ENCODE measurements at places on chromosomes 13 and 19.

DNA sequence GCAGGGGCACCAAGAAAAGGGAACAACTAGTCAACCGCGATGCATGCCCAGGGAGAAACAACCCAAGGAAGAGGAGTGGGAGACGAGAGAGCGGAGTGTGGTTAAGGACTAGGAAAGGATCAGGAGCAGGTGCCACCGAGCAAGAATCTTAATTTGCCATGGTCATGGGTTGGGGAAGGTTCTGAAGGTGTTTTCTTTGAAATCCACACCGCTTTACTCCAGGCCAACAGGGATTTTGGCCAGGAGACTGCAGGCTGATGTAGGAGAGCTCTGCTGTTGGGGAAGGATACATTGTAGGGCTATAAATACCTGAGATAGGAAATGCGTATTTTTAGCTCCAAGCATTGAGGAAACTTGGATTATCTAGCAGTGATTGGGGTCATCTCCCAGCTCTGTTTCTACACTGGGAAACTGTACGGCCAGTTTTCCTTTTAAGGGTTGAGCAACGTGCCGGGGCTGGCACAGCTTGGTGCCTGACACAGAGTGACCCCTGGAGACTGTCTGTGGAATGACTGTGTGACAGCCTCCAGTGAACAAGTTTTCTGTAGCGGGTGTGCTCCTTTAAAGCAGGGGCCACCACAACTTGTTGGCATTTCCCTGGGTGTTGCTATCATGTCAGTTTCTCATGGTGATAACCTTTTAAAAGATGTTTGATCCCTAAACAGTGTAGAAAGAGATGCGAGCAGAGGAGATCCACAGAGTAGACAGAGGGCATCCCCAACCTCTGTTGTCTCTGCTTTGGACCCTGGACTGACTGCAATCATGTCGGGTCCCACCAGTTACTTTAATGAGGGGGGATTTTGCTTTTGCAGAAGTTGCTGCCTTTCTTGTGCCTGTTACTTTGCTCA lies 34.3 kb downstream of the ZNF536 start:
- peak; percentile 8 for DNase-seq

DNA sequence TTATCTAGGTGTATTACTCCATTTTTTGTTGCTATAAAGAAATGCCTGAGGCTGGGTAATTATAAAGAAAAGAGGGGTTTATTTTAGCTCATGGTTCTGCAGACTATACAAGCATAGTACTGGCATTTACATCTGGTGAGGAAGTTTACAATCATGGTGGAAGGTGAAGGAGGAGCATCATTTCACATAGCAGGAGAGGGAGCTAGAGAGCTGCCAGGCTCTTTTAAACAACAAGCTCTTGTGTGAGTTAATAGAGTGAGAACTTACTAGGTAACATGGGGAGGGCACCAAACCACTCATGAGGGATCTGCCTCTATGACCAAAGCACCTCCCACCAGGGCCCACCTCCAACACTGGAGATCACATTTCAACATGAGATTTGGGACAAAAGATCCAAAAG lies 221.7 kb upstream of the GPC6 start:
- no peak for DNase-seq

GRCh38 chr13:40640845-40641458 lies 25.5 kb downstream of the FOXO1 start:
- no peak for DNase-seq

GRCh38 chr19:4052114-4052992 lies 14.3 kb downstream of the ZBTB7A start:
- DNase-seq = no peak

DNA sequence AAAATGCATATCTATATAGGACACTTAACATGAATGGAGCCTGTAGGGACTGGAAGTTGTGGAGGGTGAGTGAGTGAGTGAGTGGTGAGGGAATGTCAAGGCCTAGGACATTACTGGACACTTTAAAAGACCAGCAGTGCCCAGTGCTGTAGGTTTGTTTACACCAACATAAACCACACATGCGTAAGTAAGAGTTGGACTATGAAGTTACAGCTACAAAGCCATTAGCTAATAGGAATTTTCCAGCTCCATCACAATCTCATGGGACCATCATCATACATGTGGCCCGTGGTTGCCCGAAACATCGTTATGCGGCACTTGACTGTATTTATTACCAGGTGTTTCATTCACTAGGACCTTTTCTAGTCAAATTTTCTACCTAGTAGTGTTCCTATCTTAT lies 49.2 kb downstream of the LATS2 start:
- no peak for DNase-seq

DNA sequence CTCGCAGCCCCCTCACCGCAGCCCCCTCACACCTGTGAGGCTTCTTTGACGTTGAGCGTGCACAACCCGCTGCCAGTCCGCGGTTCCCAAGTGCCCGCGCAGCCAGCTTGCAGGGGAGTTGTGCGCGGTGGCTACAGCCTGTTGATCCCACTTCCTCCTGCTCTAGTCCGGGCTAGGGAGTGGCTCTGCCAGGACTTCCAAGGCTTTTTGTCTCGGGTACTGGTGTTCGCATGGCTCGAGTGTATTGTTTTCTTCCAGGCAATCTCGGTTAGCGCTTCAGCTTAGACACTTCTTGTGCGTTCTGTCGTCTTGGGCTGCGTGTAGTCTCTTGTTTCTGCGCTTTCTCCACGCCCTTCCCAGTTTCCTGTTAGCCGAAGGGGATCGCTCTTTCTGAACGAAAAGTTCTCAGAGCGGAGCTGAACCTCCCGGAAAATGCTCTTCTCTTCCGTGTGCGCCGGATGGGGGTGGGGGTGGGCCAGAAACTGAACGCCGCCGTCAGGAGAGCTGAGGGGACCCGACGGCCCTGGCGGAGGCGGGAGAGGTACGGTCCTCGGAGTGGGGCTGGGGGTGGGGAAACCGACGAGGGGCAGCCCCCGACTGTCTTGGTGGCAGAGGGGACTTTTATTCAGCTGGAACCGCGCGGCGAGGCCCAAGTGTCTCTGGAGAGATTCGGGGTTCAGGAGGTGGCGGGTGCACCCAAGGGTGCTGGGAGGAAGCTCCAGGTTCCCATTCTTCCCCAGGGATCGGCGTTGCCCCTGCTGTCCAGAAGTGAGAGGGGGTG lies 697 bp upstream of the DGKH start:
- peak; percentile 67 for DNase-seq

Data from fibroblast of skin of back (primary cell).